Mammary epithelial cell (primary cell): ENCODE measurements at places on chromosomes 4 and X. TPM values are rescaled to one million over a fixed set of nuclear protein-coding genes. Genes with fewer than 3 reads are reported as not detected.

DNA sequence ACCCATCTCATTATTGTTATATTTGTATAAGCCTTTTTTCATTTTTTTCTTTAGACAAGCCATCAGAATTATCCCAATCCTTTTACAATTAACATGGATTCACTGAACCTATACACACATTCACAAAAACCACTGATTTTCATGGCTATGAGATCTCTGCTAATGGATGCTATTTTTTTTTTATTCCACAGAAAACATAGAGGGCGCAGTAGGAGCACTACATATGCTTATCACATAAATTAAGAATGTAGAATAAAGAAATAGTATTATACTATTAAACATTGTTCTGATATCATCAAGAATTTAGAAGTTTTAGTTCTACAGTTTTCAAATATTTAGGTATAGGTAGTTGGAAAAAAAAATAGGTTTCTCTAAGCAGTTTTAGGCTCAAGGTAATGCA, 1477.4 kb downstream of the ARAP2 start:
- DNase-seq = no peak

Gene NMU
- not detected for total RNA-seq

Gene CXCL1
- 18.7 and 43.3 TPM in 2 replicates for total RNA-seq

Gene CXorf49
- not detected for total RNA-seq

GRCh38 chr4:147064856-147065255, 119.2 kb upstream of the TTC29 start:
- DNase-seq = no peak

- no peak for DNase-seq
Measured at GRCh38 chr4:94305466-94306225, 37.0 kb downstream of the HPGDS start.

GRCh38 chr4:183422962-183423631, 21.3 kb upstream of the CDKN2AIP start:
- peak; percentile 72 for DNase-seq

- DNase-seq = peak; percentile 56
Measured at GRCh38 chr4:187232196-187232595, 508.5 kb upstream of the FAT1 start.

DNA sequence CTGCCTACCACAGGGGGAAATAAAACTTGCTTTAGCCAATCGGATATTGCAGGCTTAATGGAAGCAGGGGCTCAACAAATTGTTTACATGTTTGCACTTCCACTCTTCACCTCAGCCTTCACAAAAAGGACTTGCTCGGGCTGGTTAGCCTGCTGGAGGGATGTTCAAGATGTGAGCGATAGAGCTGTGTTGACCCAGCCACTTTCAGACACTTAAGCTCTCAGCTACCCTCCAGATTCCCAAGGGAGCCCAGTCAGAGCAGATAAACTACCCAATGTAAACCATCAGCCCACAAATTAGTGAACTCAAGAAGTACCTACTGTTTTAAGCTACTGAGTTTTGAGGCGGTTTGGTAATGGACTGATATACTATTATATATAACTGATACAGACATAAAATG, 508.4 kb upstream of the FTHL17 start:
- no peak for DNase-seq

GRCh38 chr4:171710743-171711142, 102.5 kb upstream of the GALNTL6 start:
- no peak for DNase-seq

GRCh38 chr4:85946821-85947220, 413.0 kb downstream of the MAPK10 start:
- no peak for DNase-seq

GRCh38 chrX:21661316-21661715, 3.2 kb upstream of the KLHL34 start:
- no peak for DNase-seq

- no peak for DNase-seq
Measured at GRCh38 chrX:8005678-8006347, 78.6 kb upstream of the PNPLA4 start.

Gene TMEM255A
- 0.08 and 0.40 TPM in 2 replicates for total RNA-seq

- no peak for DNase-seq
Measured at GRCh38 chr4:151455212-151455611, 46.2 kb downstream of the FHIP1A start.

Gene TSC22D3
- 53.9 and 58.6 TPM in 2 replicates for total RNA-seq

DNA sequence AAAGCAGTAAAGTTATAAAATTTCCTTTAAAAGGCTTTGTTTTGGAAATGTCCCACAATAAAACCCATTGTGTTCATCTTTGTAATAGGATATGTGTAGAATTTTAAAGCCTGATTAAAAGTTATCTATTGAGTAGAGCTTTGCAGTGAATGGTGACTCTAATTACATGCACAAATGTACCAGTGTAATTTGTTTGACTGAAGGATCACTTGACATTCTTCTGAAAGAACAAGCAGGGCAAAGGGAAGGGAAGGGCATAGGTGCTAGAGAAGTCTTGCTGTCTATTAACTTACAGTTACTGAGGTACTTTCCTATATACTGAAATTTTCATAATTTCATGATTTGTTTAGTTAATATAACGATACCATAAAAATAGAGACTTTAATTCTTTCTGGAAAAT, 70.8 kb downstream of the STIM2 start:
- DNase-seq = no peak

Gene XAGE1B
- total RNA-seq = not detected

DNA sequence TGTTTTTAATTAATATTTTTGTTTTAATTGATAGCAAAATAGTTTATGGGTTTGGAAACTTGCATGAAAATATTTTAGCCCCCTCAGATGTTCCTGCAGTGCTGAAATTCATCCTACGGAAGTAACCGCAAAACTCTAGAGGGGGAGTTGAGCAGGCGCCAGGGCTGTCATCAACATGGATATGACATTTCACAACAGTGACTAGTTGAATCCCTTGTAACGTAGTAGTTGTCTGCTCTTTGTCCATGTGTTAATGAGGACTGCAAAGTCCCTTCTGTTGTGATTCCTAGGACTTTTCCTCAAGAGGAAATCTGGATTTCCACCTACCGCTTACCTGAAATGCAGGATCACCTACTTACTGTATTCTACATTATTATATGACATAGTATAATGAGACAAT, 40.4 kb downstream of the MAP7D3 start:
- no peak for DNase-seq

DNA sequence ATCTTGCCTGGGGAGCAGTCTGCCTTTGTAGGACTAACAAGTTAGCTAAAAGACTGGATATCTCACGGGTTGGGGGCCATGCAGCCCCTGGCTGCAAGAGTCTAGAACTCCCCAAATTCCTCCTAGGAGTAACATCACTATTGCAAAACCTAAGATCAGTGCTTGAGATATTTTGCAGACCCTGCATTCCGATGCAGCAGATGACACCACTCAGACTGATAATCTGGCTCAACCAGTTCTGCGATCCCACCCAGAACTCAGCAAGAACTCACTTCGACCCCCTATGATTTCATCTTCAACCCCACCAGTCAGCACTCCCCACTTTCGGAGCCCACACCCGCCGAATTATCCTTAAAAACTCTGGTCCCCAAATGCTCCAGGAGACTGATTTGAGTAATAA, 834.0 kb downstream of the C4orf33 start:
- DNase-seq = no peak

DNA sequence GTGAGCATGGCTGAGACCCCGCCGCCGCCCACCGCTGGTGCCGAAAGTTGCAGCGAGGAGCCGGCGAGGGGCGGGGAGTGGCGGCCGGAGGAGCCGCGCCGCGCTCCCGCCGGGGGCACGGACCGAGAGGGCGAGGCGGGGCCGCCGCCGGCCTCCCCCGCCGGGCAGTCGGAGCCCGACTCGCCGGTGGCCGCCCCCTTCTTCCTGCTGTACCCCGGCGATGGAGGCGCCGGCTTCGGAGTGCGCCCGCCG, 16.5 kb downstream of the UTP3 start:
- DNase-seq = no peak

DNA sequence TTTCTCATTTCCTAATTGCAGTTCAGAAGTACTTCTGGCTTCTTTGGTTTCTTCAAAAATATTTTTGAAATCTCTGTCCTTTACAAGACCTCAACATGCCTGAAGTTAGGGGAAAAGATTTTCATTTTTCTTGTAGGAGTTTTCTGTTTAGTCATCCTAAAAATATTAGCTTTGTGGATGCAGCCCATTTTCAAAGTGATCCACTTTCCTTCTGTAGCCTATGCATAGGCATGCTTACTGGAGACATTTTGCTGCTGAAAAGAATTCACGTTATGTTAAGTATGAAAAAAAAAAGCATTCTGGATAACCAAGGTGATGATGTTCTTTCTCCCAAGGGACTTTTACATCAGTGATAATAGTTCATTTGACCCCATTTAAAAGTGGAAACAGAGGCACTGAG, 245.6 kb downstream of the THOC2 start:
- DNase-seq = no peak

DNA sequence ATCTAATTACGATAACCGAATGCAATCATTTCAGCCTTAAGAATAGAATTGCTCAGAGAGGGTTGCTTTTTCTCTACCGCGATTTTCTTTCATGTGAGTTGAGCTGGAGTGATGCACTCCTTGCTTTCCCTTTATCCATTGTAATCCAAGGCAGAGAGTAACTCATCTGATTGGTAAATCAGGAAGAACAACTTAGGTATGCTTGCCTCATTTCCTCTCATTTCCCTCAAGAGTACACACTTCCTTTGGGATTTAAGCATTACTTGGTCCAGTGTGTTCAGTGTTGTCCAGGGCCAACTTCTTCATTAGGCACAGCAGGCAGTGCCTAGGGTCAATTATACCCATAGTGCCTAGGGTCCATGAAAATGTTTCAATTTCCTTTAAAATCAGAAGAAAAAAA, 15.7 kb upstream of the N4BP2 start:
- no peak for DNase-seq

DNA sequence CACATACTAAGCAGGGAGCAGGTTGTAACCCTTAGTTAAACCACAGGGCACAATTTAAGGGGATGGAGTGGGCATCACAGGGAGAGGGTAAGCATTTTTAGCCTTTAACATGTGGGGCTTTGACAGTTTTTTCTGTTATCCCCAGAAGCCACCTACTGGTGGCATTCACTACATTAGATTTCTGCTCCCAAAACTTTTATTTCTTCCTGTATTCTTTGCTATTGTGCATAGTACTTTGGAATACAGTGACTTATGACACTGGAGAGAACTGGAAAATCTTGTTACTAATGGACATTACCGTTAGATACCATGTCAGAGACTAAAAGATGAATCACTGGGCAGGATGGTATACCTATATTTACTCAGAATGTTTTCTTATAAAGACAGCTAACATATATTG, 7.3 kb downstream of the TRIM75 start:
- DNase-seq = no peak

- DNase-seq = no peak
Measured at GRCh38 chr4:145731028-145731427, 51.1 kb downstream of the C4orf51 start.

Gene IL15
- 0.64 and 1.3 TPM in 2 replicates for total RNA-seq

GRCh38 chr4:176409627-176410026, 89.9 kb downstream of the SPCS3 start:
- DNase-seq = no peak

DNA sequence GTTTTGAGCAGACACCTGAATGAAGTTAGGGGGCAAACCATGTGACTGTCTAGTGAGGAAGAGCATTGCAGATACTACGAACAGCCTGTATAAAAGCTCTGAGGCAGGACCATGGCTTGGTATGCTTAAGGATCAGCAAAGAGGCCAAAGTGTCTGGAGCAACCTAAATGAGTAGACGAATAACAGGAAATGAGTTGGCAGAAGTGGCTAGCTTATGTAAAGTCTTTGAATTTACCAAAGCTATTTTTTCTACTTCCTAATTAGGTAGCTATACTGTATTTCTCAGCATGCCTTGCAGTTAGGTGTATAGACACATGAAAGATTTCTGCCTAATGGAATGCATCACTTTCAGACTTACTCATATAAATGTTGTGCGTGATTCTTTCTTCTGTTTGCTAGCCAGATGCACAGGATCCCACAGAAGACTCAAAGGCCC, 9.3 kb upstream of the GPRIN3 start:
- DNase-seq = no peak

DNA sequence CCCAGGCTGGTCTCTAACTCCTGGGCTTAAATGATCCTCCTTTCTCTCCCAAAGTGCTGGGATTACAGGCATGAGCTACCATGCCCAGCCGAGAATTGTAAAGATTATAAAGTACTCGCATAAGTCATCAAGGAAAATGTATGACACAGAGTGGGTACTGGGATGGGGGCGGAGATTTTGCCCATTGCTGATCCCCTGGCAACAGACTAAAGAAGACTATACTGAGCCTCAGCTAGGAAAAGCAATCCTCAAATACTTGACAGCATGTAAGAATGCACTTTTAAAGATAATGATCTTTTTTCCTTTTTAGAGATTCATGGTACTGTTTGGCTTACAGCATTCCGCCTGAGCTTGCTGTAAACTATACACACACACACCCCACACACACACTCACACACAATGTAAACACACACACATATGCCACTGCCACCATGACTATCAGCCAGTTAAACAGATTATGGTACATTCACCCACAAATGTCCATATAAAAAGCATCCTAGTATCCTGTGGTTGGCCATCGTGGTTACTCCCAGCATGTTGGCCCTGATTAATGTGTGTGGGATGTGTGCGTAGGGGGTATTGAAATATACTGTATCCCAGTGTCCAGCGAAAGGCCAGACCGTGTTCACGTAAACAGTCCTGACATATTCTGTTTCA, 113.0 kb downstream of the AMELX start:
- peak; percentile 10 for DNase-seq

Gene STPG2
- total RNA-seq = 0.17 TPM

DNA sequence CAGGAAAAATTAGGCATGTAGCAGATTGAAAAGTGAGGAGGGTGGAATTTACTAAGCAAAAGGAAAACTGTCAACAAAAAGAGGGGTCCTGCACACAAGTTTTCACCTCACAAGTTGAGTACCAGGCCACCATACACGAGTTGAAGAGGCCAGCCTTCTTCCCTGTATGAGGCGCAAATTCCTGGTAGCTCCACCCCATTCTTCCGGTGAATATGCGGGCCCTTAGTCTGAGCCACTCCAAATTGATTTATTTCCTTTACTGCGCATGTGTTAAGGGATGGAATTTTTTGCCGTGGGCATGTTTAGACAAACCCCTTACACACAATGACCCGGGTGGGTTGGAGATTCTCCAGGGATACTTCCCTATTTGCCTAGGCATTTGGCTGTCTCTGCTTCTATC, 942.1 kb upstream of the GRIA3 start:
- DNase-seq = no peak

Gene PCGF3
- total RNA-seq = 29.6 and 35.0 TPM in 2 replicates

- no peak for DNase-seq
Measured at GRCh38 chrX:13763489-13763888, 28.9 kb downstream of the OFD1 start.

GRCh38 chr4:127416115-127416514, 216.6 kb upstream of the INTU start:
- DNase-seq = no peak

GRCh38 chr4:121126449-121127006, 37.6 kb downstream of the TNIP3 start:
- no peak for DNase-seq

- DNase-seq = peak; percentile 85
Measured at GRCh38 chrX:115344885-115345614, 55.5 kb downstream of the LUZP4 start.

DNA sequence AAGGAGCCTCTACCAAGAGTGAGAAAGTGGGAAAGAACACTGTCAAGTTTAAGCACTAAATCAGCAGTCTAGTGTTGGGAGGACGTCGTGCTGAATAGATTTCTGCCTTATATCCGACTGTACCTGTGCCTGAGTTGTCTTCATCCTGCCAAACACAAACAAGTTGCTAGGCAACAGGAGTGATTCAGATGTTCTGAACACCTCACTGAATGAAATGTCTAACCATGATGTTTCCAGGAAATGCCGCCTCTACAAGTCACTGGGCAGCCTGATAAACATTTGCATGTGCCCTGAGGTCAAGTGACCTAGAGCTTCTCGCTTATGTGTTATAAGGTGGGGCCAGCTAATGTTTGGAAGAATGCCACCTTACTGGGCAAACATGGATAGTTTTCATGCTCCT, 37.9 kb downstream of the SGMS2 start:
- DNase-seq = peak; percentile 97
